Kidney epithelial cell (primary cell): ENCODE measurements at places on chromosomes 4 and X. TPM values are rescaled to one million over a fixed set of nuclear protein-coding genes. Genes with fewer than 3 reads are reported as not detected.

Gene MTM1
- 6.6 and 12.4 TPM in 2 replicates for total RNA-seq

Gene NWD2
- 0.04 and 0.07 TPM in 2 replicates for total RNA-seq

Gene JCHAIN
- not detected in 2 replicates for total RNA-seq

Gene ARR3
- not detected in 2 replicates for total RNA-seq

Gene ELF2
- total RNA-seq: 14.3 and 19.8 TPM in 2 replicates

Gene SLITRK2
- total RNA-seq: 0.07 and 0.08 TPM in 2 replicates

Gene GUCY1B1
- total RNA-seq: 1.7 and 2.8 TPM in 2 replicates

Gene RNF150
- 3.2 and 5.4 TPM in 2 replicates for total RNA-seq

Gene KCND1
- total RNA-seq: 0.67 and 1.6 TPM in 2 replicates

Gene PRR32
- total RNA-seq: not detected in 2 replicates

Gene SRPK3
- 0.08 and 0.27 TPM in 2 replicates for total RNA-seq

Gene SHISA3
- total RNA-seq: 0.38 and 0.96 TPM in 2 replicates

Gene OTC
- total RNA-seq: not detected in 2 replicates

Gene NPY1R
- total RNA-seq: 1.7 and 2.7 TPM in 2 replicates

Gene USP9X
- 53.7 and 56.3 TPM in 2 replicates for total RNA-seq

Gene GPC3
- total RNA-seq: 14.5 and 15.3 TPM in 2 replicates
